ENCODE measurements at places on chromosomes 13 and 19.

- no peak for DNase-seq
These were observed 5.7 kb downstream of the PGPEP1 start for GRCh38 chr19:18346091-18346490.

DNA sequence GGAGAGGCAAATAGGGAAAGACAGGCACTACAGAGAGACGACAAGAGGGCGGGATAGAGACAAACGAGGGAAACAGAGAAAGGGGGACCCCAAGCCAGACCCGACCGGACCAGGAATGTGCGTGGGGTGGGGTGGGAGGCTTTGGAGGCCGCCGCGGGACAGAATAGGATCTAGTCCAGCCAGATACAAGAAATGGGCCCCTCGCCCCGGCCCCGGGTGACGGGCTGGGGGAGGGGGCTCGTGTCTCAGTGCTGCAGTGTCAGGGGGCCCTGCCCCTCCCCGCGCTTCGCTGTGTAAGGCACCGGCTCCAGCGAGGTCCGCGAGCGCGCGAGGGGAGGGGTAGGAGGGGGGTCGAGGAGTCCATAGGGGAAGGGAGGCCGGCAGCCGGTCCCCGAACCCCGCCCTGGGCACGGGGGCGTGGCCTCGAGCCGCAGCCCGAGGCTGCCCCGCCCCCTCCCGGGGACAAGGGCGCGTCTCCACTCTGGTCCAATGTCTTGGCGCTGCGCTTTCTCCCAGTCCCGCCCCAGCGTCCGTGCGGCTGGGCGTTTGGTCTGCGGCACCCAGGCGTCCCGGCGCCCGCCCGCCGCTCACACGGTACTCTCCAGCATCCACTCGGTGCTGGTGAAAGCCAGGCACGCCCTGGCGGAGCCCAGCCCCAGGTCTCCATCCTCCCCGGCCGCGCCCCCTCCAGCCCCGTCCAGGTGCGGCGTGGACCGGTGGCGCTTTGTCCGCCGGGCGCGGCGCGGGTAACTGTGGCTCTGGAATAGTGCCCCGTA is 11.0 kb downstream of the IFNL1 start:
- no peak for DNase-seq

DNA sequence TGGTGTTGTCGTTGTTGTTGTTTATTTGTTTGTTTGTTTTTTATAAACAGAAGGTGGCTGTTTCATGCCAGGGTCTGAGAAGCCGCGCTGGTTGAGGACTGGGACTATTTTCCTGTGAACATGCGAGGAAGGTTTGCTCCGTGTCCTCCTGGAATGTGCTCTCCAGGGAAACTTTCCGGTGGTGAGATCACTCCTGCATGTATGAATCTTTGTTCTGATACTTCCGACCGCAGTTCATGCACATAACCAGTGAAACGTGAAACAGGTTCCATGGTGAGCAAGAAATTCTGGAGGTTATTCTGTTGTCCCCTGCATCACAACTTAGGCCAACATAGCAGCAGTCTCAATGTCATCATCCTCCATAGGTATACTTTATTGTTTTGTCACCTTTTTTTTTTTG is 187.6 kb upstream of the ARGLU1 start:
- DNase-seq, result no peak

DNA sequence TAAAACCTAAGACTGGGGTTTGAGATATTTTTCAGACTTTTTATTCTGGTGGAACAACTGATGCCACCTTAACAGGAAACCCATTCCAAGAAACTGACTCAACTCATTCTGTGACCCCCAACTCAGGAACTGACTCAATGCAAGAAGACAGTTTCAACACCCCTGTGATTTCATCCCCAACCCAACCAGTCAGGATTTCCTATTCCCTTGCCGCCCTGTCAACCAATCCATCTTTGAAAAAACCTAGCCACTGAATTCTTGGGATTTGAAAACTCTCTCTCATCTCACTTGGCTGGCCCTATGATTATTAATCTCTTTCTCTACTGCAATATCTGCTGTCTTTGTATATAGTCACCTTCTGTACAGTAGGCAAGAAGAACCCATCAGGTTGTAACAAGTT is 1211.9 kb upstream of the ATXN8OS start:
- no peak for DNase-seq

DNA sequence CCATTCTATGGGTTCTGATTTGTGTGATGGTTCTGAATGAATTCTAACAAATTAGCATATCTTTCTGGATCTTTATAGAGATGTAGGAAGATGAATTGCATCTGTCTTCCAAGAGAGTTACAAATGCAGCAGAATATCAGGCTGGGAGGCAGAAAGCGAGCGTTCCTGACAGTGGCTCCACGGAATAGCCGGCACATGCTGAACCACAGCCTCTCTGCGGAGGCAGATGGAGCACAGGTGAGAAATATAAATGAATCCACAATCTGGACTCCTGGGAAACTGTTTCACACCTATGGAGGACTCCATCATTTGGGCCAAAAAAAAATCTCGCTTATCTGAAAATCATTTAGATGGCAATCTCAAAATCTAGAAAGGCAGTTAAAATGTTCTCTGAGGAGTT is 34.5 kb upstream of the WASF3 start:
- no peak for DNase-seq

Data from RPMI8226 (cell line).